ENCODE measurements at places on chromosomes 11 and 22. TPM values are rescaled to one million over a fixed set of nuclear protein-coding genes. Genes with fewer than 3 reads are reported as not detected.

GAS2 gene
- total RNA-seq, result 8.9 TPM

HOATZ gene
- not detected for total RNA-seq

CNTF gene
- 1.5 TPM for total RNA-seq

MEI1 gene
- 1.7 TPM for total RNA-seq

SLC25A18 gene
- 1.6 TPM for total RNA-seq

LIMK2 gene
- total RNA-seq, result 18.5 TPM

GGTLC3 gene
- not detected for total RNA-seq

GAL3ST1 gene
- 0.39 TPM for total RNA-seq

GUCY1A2 gene
- total RNA-seq, result 7.9 TPM

GP1BB gene
- total RNA-seq, result not detected

DNA sequence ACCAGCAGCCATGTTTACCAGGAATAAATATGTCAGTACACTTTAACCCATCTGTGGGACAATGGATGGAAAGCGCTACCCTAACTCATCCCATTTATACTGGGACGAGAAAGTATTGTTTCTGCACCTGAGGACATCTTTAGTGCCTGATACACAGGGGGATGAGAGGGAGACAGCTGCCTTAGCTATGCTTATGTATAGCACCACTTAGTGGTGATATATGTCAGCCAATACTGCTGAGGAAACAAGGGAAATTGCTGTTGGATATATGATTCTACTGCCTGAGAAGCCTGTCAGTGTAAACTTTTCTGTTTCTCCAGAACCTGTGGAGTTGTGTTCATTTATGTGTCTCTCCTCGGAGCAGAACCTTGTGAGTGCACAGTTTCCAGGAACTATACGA, 13.3 kb upstream of the CEP295 start:
- DNase-seq, result no peak

- DNase-seq, result no peak
Observed at GRCh38 chr11:131464461-131464860, 94.0 kb downstream of the NTM start.

- no peak for DNase-seq
Observed at GRCh38 chr22:39556970-39557841, 13.3 kb upstream of the CACNA1I start.

DNA sequence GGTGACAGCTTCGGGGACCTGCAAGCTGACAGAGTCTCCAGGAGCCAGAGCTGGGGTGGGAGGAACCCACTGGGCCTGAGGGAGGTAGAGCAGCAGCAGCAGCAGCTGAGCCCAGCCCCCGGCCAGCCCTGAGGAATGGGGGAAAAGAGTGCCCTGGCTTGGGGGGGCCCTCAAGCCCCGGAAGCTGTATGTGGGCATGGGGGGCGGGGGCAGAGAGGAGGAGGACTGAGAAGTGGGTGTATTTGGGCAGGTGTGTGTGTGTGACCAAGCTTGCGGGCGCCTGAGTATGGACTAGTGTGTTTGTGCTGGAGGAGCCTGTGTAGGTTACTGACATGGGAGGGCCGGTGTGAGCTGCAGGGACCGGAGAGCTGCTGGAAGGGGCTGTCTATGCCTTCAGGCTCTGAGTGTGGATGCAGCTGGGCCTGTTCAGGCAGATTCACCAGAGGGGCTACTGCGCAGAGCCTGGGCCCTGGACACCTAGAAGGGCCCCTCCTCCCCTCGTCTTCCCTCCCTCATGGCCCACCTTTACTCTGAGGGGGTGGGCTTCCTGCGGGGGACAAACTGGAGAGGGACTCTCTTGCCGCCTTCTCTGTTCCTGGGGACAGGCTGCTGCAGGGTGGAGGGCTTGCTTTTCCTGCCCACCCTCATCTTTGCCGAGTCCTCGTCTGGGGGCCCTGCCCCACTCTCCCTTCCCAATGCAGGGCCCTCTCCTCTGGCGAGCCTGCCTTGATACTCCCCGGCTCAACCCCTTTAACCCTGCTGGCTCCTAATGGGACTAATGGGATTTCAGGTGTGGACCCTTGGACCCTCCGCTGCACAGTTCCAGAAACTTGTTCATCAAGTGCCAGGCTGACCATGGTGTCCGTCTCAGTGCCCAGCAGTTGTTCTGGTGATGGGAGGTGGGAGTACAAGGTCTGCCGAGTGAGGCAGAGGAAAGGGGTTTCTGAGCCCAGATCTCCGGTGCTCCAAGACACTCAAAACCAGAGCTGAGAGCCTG, 28.2 kb downstream of the ST3GAL4 start:
- DNase-seq, result no peak

GRCh38 chr11:68584097-68584496, 100.2 kb upstream of the GAL start:
- peak; percentile 54 for DNase-seq

DNA sequence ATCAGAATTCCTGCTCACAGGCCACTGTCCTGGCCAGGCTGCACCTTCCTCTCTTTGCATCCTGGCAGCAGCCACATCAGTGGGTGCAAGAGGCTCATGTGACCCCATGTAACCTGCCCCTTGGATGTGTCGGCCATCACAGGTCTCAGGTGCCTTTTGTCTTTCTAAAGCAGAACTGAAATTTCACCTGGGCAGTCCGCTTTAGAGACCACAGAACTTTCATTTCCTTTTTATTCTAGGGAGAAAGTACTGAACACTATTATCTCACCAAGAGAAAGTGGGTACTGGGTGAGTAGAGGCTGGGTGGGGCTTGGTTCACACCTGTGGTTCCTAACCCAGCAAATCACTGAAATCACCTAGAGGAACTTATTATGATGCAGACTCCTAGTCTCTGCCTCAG, 51.7 kb upstream of the NUP160 start:
- no peak for DNase-seq

- DNase-seq, result no peak
Observed at GRCh38 chr22:20211409-20211996, 56.6 kb downstream of the RTN4R start.

GRCh38 chr11:2838091-2838490, 47.5 kb downstream of the CDKN1C start:
- no peak for DNase-seq

DNA sequence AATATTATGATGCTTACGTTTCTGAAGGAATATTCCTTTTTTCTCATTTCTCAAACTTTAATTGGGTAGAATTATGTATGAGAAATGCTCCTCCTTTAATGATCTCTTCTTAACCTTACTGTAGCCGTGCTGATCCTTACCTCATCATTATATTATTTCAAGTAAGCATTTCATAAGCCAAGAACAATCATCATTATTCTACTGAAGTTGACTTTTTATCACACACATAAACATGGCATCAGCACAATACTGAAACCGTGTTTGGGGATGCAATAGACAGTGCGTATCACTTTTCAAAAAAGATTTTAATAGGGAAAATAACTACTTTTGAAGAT, 162.8 kb downstream of the ARHGAP42 start:
- DNase-seq, result no peak

GRCh38 chr22:45709866-45710265, 38.2 kb downstream of the ATXN10 start:
- DNase-seq, result no peak

- DNase-seq, result no peak
Observed at GRCh38 chr11:23236826-23237555, 376.7 kb upstream of the CCDC179 start.

- no peak for DNase-seq
Observed at GRCh38 chr22:37781434-37782059, 26.2 kb upstream of the GCAT start.

- DNase-seq, result no peak
Observed at GRCh38 chr22:49482811-49483210, 344.9 kb downstream of the BRD1 start.

DNA sequence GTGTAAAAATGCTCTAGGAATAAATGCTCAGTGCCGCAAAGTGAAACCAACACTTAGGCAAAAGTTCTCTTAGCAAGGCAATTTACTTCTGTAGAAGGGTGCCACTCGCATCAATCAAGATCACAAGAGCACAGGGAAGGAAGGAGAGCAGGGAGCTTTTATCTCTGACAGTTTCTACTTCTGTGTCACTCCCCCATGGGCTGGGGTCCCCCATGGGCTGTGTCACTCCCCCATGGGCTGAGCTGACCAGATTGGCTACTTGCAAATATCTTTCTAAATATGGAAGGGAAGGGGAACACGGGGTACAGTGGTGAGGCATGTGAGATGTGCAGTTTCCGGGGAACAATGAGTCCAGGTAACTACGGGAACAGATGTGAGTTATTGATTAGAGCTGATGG, 397 bp downstream of the OR52N2 start:
- no peak for DNase-seq

DNA sequence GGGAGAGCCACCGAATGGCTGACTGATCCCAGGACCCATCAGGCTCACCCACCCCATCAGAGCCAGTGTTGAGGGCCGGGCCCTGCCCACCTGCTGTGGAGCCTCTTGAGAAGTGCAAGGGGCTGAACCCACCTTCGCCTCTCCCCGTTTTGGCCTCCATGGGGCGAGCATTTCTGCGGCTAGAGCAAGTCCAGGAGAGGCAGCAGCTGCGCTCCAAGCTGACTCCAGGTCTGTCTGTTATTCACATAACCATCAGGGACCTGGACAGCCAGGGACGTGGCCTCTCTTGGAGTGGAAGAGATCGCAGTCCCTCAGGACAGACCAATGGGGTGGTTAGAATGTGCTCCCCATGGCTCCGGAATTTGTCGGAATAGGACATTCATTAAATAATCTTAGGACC, 231.8 kb downstream of the TBC1D22A start:
- DNase-seq, result no peak

DNA sequence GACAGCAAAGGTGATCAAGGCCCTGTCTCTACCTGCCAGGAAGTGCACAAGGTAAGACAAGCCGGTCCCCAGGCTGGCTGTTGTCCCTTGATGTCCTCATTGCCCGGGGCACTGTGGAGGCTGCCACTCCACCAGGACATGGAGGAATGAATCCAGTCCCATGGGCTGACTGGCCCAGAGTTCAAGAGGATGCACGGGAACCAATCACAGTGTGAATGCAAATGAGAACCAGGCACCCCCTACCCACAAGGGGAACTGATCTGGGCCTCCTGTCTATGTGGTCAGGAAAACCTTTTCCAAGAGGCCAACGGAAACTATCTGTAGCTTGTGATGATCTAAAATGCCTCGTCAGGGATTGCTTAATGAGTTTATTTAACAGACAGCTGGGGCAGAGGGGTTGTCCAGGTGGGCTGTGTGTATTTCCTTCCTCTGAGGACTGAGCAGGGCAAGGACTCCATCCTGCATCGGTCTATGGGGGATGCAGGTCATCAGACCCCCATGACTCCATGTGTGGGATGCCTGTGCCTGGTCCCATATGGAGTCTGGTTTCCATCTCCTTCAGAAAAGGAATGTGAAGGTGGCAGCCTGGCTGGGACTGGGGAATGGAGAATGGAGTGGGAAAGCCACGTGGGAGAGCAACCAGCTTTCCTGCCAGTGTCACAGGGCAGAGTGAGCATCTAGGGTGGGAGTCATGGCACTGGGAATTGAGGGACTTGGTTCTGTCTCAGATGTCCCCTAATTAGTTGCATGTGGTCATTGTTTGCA, 60.5 kb downstream of the CD82 start:
- DNase-seq, result no peak

GRCh38 chr22:44931077-44931540, 78.7 kb downstream of the PHF21B start:
- peak; percentile 72 for DNase-seq

- DNase-seq, result no peak
Observed at GRCh38 chr11:14308114-14308896, 50.7 kb downstream of the RRAS2 start.

DNA sequence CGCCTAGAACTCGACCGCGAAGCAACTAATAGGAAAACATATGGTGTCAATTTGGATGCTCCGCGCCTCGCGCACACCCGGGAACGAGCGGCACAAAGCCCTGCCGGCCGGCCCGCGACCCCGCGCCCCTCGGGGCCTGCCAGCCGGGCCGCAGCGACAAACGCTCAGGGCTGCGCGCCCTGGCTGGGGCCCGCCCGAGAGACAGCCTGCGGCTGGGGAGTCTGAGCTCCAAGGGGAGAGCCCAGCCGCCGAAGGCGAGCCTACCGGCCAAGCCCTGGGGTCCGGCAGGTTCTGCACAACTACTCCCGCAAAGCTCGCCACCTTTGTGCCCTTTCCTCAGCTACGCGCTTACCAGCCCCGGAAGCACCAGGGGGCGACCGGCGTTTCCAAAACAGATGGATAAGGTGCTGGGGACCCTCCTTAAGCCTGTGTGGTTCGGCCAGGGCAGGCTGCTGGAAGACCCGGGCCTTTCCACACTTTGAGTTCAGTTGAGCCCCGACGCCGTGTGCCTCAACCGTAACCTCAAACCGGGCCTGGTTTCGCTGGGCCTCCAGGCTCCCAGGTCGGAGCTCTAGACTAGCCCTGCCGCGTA, 6.0 kb downstream of the PAX6 start:
- DNase-seq, result no peak

- DNase-seq, result no peak
Observed at GRCh38 chr11:34907934-34908593, 8.1 kb downstream of the APIP start.

GRCh38 chr11:46505741-46506482, 87.9 kb downstream of the AMBRA1 start:
- no peak for DNase-seq

- no peak for DNase-seq
Observed at GRCh38 chr11:125257190-125257579, 92.6 kb downstream of the PKNOX2 start.

DNA sequence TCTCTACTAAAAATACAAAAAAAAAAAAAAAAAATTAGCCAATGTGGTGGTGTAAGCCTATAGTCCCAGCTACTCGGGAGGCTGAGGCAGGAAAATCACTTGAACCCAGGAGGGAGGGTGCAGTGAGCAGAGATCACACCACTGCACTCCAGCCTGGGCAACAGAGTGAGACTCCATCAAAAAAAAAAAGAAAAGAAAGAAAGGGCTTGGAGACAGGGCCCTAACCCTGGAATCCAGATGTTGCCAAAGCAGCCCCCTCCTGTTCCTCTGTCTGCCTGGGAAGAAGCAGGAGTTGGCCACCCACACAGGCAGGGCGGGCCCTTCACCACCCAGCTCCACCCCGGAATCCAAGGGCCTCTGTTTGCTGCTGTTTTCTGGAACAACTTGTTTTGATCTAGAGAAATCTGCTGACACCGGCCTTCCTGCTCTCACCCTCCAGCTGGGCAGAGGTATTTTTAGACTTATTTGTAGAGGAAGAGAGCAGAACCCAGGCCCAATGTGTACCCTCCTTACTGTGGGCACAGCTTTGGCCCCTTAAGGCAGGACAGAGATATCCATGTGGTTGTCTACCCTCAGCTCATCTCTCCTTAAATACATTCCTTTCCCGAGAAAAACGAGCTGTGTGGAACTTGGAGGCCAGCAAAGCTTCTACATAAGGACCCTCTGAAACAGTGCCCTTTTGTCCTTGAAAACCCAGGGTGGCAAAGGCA, 2.7 kb upstream of the NEAT1 start:
- peak; percentile 93 for DNase-seq

GRCh38 chr11:59173080-59173963, 1.4 kb downstream of the DTX4 start:
- peak; percentile 38 for DNase-seq
